ENCODE measurements at places on chromosomes 11 and 22.
A peak's percentile ranks its signal among the peaks of the same experiment; 100 is the strongest.

DNA sequence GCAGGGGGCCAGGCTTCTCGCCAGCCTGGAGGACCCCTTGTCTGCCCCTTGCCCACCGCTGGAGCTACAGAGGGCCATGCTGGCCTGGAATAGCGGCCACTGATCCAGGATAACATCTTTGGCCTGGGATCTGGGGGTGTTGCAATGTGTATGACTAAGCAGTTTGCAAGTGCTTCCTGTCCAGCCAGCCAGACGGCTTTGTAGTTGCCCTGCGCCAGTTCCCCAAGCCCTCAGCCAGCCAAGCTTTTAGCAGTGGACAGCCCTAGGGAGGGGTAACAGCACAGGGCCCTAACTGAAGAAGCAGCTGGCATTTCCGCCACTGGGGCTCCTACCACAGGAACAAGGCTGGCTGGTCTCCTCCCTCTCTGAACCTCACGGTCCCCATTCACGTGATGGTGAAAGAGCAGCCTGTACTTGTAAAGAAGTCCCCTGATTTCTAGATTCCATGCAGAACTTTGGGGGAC lies 32.1 kb downstream of the UQCR10 start:
- peak; percentile 97 for DNase-seq

- DNase-seq, result no peak
Observed at GRCh38 chr11:15830741-15831428, 525.5 kb downstream of the SOX6 start.

- no peak for DNase-seq
Observed at GRCh38 chr11:31433851-31434250, 64.2 kb downstream of the DNAJC24 start.

- no peak for DNase-seq
Observed at GRCh38 chr11:44282620-44283019, 27.3 kb downstream of the ALX4 start.

DNA sequence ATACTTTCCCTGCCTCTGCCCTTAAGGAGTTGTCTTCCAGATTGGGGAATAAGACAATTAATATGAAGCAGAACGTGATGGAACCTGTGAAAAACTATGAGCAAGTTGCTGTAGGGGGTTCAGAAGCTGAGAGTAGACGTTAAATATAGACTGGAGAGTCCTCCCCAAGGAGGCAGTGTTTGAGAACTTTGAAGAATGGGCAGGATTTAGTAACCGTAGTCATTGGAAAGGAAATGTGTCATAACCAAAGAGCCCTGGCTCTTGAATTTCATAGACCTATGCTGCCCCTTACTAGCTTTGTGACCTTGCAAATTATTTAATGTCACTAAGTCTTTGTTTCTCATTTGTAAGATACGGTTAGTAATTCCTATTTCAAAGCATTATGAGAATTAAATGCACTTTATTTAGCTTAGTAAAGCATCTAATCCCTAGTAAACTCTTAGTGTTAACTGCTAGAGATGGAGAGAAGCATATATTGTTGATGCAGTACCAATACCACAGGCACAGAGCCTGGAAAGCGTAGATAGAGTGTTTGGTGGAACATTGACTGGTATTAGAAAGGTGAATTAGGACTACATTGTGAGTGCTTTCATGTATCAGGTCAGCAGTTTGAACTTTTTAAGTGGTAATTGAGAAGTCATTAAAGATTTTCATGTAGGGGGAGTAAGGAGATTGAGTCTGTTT lies 54.1 kb downstream of the MCAM start:
- no peak for DNase-seq

GRCh38 chr22:43829904-43830851 lies 18.1 kb upstream of the EFCAB6 start:
- no peak for DNase-seq

DNA sequence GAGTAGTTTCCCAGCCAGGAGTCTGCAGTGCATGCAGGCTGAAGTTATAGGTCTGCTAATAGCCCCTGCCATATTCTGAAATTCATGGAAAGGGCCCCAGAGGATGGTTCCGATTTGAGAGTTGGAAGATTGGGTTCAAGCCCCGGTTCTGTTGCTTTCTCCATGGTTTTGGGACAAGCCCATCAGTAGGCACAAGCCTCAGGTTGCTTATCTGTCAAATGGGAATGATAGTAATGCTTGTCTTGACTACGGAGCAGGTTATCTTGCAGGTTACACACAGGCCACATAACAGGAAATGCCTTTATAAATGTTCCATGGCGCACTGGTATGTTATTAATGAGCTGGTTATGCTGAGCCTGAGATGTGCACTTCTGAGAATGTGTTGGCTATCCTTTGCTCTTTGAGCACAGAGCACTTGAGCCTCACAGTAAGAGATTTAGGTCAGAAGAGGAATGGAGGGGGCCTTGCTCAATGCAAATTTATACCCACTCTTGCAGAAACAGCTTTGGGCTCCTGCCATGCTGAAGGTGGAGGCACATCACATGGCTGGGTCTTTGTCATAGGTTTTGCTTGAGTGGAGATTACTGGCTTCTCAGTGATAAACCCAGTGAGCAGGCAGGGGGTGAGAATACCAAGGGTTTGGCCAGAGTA lies 47.1 kb downstream of the ZNRF3 start:
- no peak for DNase-seq

GRCh38 chr11:45232341-45233080 lies 53.6 kb downstream of the SYT13 start:
- DNase-seq, result no peak

DNA sequence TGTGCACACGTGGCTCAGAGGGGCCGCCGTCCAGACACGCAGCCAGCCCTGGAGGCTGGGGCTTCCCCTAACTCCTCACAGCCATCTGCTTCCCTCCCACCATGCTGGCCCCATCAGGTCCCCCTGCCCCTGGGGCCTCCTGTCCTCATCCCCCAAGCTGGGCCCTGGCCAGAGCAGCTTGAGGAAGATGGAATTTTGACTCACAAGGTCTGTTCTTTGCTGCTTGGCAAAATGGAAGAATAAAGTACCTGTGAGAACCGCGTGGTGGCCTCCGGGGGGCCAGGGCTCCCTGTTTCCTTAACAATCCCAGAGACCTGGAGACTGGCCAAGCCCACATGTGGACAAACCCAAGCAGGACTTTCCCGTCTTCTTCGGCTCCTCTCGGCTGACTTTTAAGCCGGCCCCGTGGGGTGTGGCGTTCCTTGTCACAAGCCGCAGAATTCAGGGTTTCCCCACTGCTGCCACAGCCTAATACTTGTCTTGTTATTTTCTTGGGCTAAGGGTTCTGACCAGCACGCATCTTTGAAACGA lies 872.8 kb downstream of the BRD1 start:
- DNase-seq, result no peak

- DNase-seq, result no peak
Observed at GRCh38 chr22:39773976-39774539, 119.5 kb downstream of the ENTHD1 start.

- DNase-seq, result no peak
Observed at GRCh38 chr11:44611687-44612434, 46.4 kb downstream of the CD82 start.

- DNase-seq, result no peak
Observed at GRCh38 chr11:128164080-128164741, 423.1 kb downstream of the ETS1 start.

GRCh38 chr11:134248910-134249480 lies 4.2 kb downstream of the THYN1 start:
- DNase-seq, result no peak

DNA sequence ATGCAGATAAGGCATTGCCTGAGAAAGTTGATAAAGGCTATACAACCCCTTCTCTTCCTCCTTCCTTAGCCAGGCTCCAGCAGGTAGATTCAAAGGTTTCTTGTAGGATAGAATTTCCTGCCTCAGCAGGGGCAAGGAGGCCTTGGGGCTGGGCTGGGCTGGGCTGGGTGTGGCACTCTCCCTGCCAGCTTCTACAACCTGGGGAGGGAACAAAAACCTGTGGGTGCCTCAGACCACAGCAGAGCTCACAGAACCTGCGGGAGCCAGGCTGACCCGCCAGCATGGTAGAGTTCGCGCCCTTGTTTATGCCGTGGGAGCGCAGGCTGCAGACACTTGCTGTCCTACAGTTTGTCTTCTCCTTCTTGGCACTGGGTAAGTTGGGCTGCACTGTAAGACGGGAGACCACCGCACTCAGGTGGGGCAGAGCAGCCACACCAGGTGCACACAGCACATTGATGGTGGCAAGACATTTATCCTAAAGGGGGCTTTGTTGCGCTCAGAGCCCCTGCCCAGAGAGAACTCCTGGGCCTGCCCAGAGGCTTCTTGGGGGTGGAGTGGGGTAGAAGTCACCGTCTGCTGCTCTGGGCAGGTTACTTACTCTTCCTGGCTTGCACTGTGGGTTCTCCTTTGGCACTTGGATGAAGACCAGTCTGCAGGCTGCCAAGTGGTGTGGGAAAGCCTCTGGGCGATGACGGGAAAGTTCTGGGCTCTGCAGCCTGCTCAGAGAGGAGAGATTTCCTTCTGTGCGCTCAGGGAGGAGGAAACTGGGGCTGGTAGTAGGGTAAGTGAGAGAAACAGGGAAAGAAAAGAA lies at the start of gene MOGAT2:
MOGAT2 (plus strand) TSS at position 231 of the 811 bp plus-strand sequence; CDS start at position 282, 51 bp downstream.
- DNase-seq, result no peak

DNA sequence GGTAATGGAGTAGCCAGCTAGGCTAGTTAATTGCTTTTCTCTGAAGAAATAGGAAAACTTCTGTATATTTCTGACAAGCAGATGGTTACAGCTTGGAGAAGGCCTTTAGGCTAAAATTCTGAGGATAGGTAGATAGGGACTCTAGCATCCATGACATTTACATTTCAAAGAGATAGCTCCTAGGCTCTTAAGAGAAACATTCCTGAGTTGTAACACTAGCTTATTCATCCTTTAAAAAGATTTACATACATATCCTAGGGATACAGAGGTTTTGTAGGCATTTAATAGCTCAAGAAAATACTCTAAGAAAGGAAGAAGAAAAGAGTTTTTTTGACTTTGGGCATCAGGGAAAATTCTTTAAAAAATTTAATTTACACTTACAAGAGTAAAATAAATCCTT lies 130.9 kb upstream of the CCDC179 start:
- no peak for DNase-seq
